ENCODE measurements at places on chromosomes 13 and 19.
A peak's percentile ranks its signal among the peaks of the same experiment; 100 is the strongest.

- DNase-seq, result no peak
Measured at GRCh38 chr13:23377579-23377978, 55.9 kb downstream of the SACS start.

GRCh38 chr13:26983543-26984320 is 187.9 kb downstream of the USP12 start:
- DNase-seq, result no peak

GRCh38 chr13:38121267-38121666 is 228.4 kb upstream of the UFM1 start:
- no peak for DNase-seq

GRCh38 chr13:76969488-76970365 is 21.4 kb downstream of the ACOD1 start:
- DNase-seq, result no peak

DNA sequence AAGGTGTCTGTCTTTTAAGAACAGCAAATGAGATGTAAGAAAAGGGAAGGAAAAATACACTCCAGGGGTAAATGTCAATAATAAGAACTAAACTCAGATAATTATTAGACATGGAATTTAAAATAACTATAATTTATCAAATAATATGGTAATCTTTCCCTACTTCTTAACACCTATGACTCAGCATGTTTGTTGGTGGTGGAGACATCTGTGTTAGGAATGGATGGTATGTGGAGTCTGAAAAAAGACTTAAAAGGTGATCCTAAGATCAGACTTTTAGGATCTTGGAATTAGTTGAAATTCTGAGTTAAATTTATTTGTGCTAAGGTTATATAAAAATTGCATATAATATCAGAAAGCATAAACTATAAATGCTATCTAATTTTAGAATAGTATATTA is 915.1 kb downstream of the SLITRK5 start:
- DNase-seq, result no peak

GRCh38 chr13:80754441-80754840 is 413.5 kb upstream of the SPRY2 start:
- DNase-seq, result no peak

- no peak for DNase-seq
Measured at GRCh38 chr19:2154587-2155075, 3.3 kb upstream of the AP3D1 start.

- DNase-seq, result no peak
Measured at GRCh38 chr19:18282021-18282787, 782 bp upstream of the JUND start.

GRCh38 chr19:23519031-23519430 is 123.8 kb upstream of the ZNF91 start:
- DNase-seq, result no peak

DNA sequence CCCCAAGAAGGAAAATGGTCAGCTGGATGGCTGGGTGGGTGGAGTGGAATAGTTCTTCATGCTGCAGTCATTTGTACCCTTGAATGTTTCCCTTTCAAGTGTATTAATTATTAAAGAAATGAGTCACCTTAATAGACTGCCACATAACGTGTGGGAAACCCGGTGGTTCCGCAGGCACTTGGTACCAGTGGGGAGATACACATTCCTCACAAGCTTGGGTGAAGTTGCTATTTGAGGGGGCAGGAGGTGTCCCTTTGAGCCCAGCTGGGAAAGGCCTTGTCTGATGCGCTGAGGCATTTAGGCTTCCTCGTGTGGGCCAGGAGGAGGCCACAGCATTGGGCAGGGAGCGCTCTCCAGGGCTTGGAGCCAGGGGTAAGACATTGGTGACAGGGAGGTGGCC is 57.7 kb downstream of the ATP8A2 start:
- DNase-seq, result no peak

GRCh38 chr13:95704510-95704909 is 27.6 kb downstream of the DNAJC3 start:
- no peak for DNase-seq

DNA sequence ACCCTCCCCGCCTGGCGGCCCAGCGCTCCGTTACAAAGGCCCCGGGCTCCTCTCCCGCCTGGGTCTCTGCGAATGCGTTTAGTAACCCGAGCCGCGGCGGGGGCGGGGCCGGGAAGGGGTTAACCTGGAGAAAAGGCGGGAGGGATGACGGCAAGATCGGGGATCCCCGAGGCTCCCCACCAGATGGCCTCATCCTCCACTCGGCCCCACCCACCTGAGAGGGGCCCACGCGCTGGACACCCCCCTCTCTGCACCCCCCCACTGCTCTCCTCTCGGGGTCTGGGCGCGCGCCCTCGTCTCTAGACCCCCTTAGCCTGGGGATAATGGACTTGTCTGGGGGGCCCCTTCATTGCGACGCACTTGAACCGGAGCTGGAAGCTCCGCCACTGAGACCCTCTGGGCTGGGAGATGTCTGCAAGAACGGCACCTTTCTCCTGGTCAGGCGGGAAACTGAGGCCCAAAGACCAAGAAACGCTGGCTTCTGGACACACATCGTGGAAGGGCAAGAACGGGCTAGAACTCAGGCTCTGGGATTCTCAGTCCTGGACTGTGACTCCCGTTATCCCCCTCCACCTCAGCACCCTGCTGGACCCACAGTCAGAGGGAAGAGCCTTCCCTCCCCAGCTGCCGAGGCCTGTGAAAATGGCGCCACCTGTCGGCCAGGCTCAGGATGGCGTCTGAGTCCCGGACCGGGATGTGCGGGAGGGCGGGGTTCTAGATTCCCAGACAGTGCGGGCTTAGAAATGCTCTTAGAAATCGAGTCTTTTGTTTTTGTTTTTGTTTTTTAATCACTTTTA is 2.9 kb upstream of the LTBP4 start:
- DNase-seq, result peak; percentile 92

DNA sequence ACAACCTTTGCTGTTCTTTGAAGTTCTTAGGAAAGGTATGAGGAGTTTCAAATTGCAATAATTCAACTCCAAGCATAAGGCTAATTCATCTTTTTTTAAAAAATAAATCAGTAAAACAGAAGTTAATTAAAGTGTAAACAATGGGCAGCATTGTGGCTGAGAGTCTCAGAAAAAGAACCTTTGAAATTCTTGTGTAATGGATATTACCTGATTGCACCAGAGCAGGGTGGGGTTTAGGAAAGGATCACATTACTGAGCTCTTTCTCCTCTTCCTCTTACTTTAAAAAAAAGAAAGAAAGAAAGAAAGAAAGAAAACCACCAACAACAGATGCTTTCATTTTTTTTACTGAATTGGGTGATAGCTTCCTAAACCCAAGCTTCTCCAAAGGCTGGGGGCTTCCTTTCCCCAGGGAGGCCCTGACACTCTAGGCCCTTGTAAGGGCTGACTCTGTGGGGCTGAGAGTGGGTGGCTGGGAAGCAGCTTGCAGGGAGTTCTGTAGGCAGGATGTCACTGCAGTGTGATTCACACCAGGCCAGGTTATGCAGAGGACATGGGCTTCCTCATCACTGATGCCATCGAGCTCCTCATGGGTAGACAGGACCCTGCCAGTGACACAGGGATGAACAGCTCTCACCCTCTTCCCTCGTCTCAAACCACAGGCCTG is 564.5 kb downstream of the FGF9 start:
- DNase-seq, result no peak

- DNase-seq, result no peak
Measured at GRCh38 chr13:44132710-44133109, 240.9 kb upstream of the SERP2 start.

DNA sequence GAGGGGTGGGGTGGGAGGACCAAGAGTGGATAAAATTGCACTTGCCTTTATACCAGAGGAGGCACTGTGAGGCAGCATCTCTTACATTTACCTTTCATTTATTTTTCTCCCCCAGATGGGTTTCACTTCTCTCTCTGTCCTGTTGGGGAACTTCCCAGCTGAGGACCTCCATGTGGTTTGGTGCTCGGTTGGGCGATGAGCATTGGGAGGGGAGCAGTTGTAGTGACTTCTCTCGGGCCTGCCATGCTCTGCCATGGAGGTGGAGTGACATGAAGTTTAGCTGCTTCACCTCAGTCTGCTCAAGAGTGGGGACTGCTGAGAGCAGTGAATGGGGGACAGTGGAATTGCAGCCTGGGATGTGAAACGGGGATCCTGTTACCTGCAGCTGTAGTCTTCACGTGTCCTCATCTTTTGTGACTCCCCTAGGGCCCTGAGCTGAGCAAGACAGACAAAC is 23.1 kb upstream of the CXCL17 start:
- DNase-seq, result no peak

GRCh38 chr19:12314553-12314952 is 18.9 kb downstream of the ZNF563 start:
- DNase-seq, result no peak

DNA sequence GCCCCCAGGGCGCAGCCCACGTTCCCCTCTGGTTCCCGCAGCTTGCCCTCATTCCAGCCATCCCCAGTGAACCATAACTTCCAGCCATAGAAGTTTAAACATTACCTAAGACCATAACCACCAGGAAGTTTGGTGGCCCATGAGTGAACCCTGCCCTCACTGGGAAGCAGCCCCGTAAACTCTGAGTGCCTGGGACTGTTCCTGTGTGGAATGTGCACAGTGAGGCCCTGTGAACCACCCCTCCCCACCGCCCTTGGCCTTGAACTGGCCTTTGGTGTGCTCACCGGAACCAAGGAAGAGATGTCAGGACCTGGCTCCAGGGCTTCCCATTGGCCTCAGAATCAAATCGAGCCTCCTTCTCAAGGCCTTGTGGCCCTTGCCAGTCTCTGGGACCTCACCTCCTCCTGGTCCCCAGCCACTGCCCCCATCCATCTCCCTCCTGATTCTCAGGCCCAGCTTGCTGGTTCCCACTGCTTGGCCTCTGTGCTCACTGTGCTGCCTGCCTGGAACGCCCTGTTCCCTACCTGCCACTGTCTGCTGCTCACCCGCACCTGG is 46.5 kb downstream of the DNM2 start:
- no peak for DNase-seq

DNA sequence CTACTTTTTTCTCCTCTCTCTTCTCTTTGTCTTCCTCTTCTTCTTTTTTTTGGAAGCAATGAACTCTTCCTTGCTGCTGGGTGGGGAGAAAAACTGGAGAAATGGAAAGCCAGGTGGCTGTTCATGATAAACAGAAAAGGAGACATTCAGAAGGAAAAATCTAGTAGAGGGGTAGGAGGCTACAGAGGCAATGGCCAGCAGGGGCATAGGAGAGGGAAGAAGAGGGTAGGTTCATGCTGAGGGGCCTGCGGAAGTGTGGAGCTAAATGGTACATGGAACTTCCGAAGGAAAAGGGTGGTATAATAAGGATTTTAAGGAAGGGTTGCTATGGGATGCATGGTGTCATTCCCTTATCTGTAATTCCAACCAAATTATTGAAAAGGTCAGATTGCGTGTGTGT is 17.5 kb upstream of the HS6ST3 start:
- no peak for DNase-seq

GRCh38 chr19:49119411-49120324 is at the start of gene PPFIA3:
Gene PPFIA3, plus strand, starts transcription at chr19:49119544. Its CDS starts 8,330 bp downstream, at chr19:49127874.
- no peak for DNase-seq

GRCh38 chr13:27372896-27373295 is 51.5 kb upstream of the GTF3A start:
- DNase-seq, result no peak

GRCh38 chr13:54597540-54598088 is 1569.0 kb downstream of the OLFM4 start:
- no peak for DNase-seq

GRCh38 chr13:95937714-95938320 is 115.4 kb downstream of the UGGT2 start:
- DNase-seq, result no peak

DNA sequence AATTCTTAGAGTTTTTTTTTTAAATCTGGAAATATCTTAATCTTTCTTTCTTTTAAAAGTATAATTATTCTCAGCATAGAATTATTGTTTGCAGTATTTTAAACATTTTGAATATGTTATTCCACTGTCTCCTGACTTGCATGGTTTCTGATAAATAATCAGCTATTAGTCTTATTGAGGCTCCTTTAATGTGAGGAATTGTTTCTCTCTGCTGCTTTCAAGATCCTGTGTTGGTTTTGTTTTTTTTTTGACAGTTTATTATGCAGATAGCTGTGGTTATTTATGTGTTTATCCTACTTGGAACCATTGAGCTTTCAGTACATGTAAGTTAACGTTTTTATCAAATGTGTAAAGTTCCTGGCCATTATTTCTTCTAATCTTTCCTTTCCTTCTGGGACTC is 477.9 kb upstream of the HTR2A start:
- no peak for DNase-seq

DNA sequence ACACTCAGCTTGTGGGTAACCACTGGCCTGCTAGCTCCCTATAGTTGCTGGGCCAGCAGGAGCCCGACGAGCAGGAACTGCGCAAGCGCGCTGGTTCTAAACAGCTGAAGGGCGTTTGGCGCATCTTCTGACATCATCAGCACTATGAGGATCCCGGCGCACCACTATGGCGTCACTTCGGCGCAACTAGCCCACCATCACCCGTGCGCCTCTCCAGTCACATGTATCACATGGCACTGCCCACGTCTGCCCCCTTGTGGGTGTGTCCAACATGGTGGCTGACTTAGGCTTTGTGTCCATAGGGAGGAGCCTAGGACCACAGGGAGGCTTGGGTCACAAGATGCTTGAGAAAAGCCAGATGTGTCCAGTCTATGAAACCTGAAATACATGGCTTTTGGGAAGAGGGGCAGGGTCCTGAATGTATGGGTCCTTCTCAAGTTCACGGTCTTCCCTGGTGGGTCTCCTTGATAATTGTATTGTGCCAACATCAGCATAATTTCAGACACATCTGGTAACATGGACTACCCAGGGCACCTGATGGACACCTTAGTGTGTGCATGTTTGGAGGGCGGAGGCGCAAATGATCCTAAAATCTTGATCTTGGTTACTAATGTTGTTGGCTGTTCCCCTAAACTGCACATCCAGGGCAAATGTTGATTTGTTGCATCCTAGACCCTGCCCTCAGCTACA is 18.0 kb downstream of the KLK4 start:
- DNase-seq, result no peak

- no peak for DNase-seq
Measured at GRCh38 chr13:31970231-31970930, 61.2 kb upstream of the FRY start.

DNA sequence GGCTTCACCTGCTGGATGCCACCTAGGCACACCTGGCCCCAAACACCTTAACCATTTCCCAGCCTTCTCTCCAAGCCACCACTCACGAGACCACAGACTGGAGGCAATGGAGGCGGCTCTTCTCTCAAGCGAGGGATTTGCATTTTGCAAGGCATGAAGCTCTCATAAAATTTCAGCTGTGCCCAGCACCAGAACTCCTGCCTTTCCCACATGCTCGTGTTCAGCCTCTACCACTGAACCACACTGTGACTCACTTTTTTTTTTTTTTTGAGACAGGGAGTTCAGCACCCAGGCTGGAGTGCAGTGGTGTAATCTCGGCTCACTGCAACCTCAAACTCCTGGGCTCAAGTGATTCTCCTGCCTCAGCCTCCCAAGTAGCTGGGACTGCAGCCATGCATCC is 10.6 kb downstream of the NANOS3 start:
- no peak for DNase-seq

GRCh38 chr13:59834801-59835200 is 328.9 kb downstream of the DIAPH3 start:
- no peak for DNase-seq

DNA sequence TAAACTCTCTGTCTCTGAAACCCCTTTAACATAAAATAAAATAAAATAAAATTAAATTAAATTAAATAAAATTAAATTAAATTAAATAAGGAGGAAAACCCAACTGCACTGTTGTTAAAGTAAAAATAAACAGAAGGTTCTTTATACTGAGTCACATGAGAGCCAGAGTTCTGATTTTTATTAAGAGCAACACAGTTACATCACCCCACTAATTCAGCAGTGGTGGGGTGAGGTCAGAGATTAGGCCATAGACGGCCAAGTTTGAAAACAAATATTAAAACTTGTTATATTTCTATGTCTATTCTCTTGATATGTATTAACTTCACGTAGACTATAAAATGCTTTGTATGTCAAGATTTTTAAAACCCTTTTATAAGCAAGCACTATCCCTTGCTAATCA is 59.5 kb downstream of the MYCBP2 start:
- no peak for DNase-seq
